ENCODE measurements at places on chromosomes 5 and 9.

- no peaks in the 10 kb centered on the region for H3K4me1 ChIP-seq
- no peaks in the 10 kb centered on the region for H3K36me3 ChIP-seq
- H3K4me3 ChIP-seq: no peak overlapping the region
- H3K27ac ChIP-seq: no peak overlapping the region
Observed at GRCh38 chr9:14710804-14711203, 11.7 kb downstream of the CER1 start.

DNA sequence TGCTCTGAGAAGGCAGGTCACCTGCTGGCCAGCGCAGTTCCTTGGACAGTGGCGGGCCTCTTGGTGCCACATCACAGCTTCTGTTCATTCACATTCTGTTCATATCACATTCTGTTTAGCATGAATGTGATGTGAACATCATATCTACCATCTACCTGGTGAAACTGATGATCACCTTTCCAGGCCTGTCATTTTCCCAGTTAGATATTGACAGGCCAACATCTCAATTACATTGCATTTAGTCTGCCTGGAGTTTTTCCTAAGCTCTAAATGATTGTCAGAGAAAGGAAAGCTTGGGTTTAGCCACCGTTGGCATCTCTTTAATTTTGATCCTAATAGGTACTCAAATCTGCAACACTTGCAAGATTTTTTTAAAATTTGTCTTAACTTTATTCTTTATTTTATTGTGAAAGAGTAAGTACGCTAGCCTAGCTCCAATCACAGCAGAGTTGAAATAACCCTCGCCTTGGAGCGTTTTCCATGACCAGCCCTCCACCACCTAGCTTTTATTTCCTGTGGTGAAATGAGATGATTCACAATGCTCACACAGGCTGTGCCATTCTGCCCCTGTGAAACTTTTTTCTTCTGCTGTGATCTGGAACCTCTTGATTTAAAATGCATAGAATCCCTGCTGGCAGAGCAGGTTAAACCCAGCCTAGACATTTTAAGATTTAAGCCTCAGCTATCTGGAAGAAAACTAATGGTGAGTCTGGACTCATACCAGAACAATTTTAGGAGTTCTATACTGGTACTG is 225.0 kb downstream of the ESM1 start:
- DNase-seq: no peak
- H3K4me3 ChIP-seq: no peak overlapping the region
- H3K36me3 ChIP-seq: no peaks in the 10 kb centered on the region
- peaks cover 37% of the 10 kb centered on the region for H3K4me1 ChIP-seq
- H3K27me3 ChIP-seq: no peaks in the 10 kb centered on the region
- no peak overlapping the region for H3K27ac ChIP-seq

GRCh38 chr9:114995681-114996221 is 65.4 kb upstream of the TNFSF8 start:
- no peak overlapping the region for H3K27ac ChIP-seq
- H3K4me3 ChIP-seq: no peak overlapping the region
- no peak for DNase-seq
- peaks cover 9% of the 10 kb centered on the region for H3K4me1 ChIP-seq

DNA sequence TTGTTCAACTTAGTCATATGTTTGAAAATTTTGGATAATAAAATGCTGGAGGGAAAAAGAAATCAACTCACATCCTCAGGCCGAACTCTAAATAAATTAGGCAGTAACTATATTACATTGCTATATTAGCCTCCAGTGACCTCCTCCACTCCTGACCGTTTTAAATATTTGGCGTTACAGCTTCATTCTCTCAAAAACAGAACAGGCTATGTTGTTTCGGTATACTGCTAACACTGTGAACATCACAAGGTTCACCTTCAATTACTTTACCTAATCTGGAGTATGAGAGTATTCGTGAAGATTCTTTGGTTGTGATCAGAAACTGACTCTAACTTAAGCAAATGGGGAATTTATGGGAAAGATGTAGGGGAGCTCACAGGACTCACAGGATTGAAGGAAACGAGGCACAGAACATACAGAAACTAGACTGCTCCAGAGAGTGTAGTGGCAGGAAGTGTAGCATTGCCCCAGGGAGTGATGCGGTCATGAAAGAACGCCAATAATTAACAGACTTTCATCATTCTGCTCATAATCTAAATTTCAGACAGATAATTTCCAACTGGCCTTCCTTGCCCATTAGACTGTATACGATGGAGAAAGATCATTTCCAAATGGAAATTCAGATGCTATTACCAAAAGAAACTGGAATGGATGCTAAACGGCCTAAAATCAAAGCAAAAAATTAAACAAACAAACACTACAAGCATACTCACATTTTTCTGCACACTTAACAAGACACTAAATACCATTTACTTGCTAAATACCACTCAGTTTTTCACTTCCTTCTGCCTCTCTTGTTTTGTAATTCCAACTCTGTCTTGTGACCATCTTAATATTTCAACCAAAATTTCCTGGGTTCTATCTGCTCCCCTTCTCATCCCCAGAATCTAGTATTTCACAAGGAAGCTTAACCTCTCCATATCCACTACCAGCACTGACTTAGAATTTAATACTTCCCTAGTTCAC is 110.1 kb upstream of the LPAR1 start:
- no peaks in the 10 kb centered on the region for H3K27me3 ChIP-seq
- no peaks in the 10 kb centered on the region for H3K36me3 ChIP-seq

DNA sequence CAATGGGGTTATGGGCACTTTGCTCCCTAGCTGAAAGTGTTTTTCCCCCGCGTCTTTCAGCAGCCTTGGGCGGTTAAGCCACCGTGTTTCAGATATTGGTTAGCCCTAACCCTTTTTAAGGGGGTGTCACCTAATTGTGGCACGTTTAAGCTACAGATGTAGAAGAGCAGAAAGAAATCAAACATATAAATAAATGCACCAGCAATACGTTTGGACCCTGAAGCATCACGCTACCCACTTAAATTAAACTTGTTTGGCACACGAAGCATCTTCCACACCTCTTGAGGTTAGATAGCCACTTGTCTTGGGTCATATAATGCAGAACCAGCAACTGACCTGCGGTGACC is 768 bp downstream of the YTHDC2 start:
- H3K36me3 ChIP-seq: peaks cover 41% of the 10 kb centered on the region
- peak overlapping the region; percentile 79 for H3K4me3 ChIP-seq
- peak overlapping the region; percentile 87 for H3K27ac ChIP-seq
- peak; percentile 48 for DNase-seq
- H3K27me3 ChIP-seq: no peaks in the 10 kb centered on the region

DNA sequence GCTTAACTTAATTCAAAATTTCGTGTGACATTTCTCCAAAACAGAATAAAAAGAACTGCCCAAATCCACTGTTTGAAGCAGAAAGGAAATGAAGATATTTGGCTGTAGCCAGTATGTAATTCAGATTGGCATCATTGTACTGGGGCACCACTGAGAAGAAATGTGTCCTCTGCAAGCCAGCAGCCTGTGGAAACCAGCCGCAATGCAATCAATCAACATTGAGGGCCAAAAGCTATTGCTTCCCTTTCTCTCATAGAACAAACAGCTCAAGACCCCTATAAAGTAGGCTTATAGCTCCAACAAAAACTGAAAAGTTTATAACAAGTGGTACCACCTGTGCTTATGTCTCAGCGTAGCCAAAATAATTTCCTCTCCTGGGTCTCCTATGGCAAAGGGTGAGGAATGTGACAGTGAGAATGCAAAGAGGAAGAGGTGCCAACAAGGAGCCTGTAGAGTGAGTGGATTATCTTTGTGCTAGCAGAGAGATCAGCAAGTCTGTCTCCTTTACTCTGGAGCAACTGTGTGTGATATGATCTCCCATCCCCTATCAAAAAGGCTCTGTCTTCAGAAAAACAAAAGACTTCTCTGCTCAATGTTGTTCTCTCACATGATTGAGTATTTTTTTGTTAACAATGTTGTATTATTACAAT is 1072.3 kb upstream of the DMAC1 start:
- H3K36me3 ChIP-seq: no peaks in the 10 kb centered on the region
- DNase-seq: no peak
- no peaks in the 10 kb centered on the region for H3K4me1 ChIP-seq
- no peak overlapping the region for H3K4me3 ChIP-seq
